ENCODE measurements at places on chromosomes 1 and 21.

GRCh38 chr1:225348400-225348799 lies 79.4 kb downstream of the LBR start:
- no peak for DNase-seq

DNA sequence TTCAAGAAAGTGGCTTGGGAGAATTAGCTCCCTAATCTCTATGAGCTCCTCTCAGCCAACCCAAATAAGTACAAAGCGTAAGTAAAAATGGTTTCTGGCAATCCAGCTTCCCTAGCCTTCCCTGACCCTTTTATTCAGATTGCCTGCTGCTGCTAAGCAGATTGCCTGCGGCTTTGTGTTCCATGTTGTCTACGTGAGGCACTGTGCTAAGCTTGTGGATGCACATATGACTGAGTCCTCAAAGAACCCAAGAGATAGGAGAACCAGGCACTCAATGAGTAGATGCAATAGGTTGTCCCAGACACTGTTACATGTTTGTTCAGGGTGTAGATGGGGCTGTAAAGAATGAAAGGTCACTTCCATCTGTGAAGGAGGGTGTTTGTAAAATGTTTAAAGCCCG lies 6.3 kb upstream of the OSBPL9 start:
- DNase-seq = no peak

GRCh38 chr1:227923353-227924167 lies 24.2 kb downstream of the WNT9A start:
- no peak for DNase-seq

- no peak for DNase-seq
These were observed 5.5 kb downstream of the GSTM4 start for GRCh38 chr1:109661391-109661790.

DNA sequence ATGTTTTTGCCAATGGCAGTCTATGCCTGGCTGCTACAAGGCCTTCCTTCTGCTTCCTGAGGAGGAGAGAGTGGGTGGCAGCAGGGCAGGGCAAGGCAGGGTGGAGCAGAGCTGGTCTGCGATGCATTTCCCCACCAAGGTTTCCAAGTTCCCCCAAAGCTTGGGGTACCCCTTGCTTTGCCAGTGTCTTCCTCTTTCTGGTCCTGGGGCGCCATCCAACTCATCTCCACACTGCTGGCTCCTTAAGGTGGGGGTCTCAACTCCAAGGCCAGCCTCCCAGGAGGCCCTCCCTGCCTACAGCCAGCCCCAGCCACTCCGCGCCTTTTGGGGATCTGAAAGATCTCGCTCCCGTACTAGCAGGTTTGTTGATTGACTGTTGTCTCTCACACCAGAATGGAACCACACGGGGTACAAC lies 3.9 kb upstream of the SKI start:
- DNase-seq = no peak

GRCh38 chr1:65958561-65959350 lies 166.1 kb downstream of the PDE4B start:
- DNase-seq = no peak

- no peak for DNase-seq
These were observed 362.5 kb upstream of the ADAMTS5 start for GRCh38 chr21:27329255-27329851.

DNA sequence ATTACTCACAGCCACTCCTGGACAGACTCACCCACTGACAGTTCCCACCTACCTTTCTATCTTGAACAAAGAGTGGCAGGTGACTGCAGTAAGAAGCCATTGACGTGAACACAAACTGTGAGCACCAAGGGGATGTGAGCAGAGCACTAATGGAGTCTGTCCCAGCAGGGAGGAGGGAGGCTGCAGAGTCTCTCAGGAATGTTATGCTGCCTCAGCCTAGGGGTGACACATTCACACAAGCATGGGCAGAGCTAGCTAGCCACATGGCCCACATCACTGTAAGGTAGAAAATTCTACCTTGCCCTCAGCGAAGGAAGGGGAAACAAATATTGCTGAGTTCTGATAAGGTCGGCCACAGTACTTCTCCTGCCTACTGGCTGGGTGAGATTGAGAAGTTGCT lies 56.8 kb upstream of the PTGFRN start:
- DNase-seq = no peak

DNA sequence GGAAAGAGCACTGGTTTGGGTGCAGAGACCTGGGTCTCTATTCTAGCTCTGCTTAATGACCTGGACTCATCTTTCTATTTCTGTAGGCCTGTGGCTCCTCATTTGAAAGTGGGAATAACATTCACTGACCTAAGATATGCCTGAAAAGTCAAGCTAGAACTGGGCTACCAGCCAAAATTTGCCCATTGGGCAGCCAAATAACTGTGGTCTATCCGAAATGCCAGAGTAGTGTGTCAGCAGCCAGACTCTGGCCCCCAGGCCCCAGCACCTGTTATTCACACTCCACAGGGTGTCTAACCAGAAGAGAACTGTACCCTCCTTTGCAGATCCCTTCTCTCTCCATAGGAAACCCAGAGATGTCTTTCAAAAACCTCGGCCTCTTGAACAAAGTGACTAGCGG lies 12.6 kb downstream of the DAB1 start:
- DNase-seq = no peak

DNA sequence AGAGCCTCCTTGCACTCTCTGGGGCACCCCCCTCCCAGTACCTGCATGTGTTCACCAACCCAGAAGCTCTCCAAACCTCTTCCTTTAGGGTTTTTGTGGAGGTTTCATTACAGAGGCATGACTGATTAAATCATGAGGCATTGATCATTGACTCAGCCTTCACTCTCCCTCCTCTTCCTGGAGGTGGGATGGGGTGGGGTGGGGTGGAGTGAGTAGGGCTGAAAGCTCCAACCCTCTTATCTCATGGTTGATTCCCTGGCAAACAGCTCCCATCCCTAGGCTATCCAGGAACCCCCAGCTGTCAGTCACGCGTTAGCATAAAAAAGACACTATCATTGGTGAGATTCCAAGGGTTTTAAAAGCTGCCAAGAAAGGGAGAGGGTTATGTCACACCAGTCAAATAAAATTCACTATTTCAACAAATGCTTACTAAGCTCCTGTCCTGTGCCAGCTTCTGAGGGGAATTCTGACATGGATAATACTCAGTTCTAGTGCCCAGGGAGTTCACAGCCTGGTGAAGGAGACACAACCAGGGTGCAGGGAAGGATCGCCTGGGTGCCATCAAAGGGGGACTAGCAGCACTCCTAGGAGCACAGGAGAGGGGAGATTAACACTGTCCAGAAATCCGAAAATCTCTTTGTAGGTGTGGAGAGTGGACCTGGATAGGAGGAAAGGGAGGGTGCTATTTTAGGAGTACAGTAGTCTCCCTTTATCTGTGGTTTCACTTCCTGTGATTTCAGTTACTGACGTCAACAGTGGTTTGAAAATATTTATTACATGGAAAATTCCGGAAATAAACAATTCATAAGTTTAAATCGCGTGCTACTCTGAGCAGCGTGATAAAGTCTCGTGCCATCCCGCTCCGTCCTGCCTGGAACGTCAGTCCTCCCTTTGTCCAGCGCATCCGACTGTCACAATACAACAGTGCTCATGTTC lies 6.8 kb upstream of the IL24 start:
- DNase-seq = no peak

GRCh38 chr1:117015724-117016123 lies 14.2 kb downstream of the CD101 start:
- no peak for DNase-seq

DNA sequence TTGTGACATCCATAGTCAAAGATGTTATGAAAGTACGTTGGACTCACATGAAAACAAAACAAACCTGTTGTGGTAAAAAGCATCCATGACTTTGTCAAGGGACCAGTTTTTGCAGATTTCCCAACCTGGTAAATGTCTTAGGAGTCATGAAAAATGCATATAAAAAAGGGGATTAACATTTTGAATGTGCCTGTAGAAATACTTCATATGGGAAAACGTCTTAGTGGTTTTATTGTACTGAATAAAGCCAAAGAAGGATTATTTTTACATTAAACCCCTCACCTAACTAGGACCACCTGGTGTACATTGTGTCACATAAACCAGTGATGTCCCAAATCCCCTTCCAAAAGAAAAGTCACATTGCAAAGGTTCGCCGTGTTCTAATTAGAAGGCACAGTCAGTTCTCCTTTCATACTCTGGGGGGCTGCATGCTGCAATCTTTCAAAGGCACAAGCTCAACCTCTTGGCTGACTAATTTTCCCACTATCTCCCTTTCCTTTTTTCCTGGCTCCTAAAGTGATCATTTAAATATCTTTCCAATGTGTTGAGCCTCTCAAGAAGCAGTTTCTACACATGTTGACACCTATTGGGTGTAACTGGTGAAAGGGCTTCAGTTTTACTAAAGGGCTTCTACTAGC lies 119.8 kb upstream of the SPAG17 start:
- no peak for DNase-seq

DNA sequence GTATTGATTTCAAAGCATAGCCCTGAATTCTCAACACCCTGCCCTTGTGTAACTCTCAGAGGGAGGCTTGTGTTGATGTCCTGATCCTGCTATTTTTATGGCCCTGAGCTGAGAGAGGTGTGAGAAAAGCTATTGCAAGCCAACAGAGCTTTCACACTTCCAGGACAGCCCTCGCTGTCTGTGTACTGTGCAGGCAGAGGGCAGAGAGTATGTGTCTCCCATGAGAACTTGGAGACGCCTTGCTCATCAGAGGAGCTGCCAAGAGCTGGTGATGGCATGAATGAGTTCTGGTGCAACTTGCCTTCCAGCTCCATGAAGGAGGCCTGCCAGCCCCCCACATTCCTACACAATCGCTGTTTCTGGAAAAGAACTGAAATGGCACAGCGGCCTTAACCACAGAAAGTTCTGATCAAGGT lies 144.1 kb upstream of the AJAP1 start:
- no peak for DNase-seq

GRCh38 chr1:204338997-204339396 lies 20.7 kb downstream of the PLEKHA6 start:
- no peak for DNase-seq

DNA sequence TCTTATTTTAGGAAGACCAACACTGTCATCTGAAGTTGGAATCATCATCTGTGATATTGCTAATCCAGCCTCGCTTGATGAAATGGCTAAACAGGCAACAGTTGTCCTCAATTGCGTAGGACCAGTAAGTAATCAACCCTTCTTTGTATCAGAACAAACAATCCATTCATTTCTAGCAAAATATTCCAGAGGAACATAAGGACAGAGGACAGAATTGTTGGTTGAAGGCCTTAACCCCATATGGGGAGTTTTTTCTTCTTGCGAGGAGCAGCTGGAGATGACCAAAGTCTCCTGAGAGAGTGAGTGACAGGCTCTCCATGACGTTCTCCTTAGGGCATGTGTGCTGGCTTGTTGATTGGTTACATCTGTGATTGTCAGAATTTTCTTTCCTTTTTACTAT lies 2.7 kb downstream of the SCCPDH start:
- DNase-seq = no peak

- peak; percentile 53 for DNase-seq
These were observed 38.8 kb downstream of the HLCS start for GRCh38 chr21:36927719-36928117.

DNA sequence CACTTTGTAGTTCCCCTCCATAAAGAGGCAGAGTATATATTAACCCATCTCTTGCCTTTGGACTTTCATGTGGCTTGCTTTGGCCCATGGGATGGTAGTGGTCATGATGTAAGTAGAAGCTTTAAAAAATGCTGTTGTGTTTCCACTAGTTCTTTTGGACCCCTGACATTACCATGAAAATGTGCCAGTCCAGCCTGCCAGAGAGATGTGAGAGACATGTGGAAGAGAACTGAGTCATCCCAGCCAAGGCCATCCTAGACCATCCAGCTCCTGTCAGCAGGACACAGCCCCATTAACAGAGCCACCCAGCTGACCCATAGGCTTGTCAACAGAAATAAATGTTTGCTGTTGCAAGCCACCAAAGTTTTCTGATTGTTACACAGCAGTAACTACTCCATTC lies 3.9 kb upstream of the CD101 start:
- no peak for DNase-seq

Data from stimulated activated CD4-positive, alpha-beta T cell treated with anti-CD3 and anti-CD28 coated beads, Interleukin-1b, Interleukin-23, amount 100 ng/mL, for 1 hour (primary cell).